ENCODE measurements at places on chromosomes 5 and 9. TPM values are rescaled to one million over a fixed set of nuclear protein-coding genes. Genes with fewer than 3 reads are reported as not detected.

DNA sequence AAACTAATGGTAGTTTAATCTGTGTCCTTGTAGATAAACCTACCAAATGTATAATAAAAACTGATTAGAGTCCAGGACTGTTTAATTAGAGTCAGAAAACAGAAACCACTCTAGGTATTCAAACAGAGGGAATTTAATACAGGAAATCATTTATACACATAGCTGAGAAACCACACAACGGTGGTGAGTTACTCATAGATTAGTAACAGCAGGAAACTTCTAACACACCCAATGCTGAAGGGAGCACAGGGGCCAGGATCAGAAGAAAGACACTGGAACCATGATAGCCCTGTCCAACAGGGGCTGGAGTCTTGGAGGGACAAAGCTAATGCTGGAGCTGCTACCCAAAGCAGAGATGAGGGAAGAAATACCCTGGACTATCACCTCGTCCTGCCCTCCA, 321.0 kb downstream of the ACTL7B start:
- DNase-seq, result no peak

GRCh38 chr5:31453522-31453921, 78.4 kb downstream of the DROSHA start:
- DNase-seq, result no peak

GRCh38 chr5:137218471-137218870, 280.7 kb downstream of the SPOCK1 start:
- DNase-seq, result no peak

- no peak for DNase-seq
Measured at GRCh38 chr5:52356311-52356918, 431.3 kb upstream of the ITGA1 start.

DNA sequence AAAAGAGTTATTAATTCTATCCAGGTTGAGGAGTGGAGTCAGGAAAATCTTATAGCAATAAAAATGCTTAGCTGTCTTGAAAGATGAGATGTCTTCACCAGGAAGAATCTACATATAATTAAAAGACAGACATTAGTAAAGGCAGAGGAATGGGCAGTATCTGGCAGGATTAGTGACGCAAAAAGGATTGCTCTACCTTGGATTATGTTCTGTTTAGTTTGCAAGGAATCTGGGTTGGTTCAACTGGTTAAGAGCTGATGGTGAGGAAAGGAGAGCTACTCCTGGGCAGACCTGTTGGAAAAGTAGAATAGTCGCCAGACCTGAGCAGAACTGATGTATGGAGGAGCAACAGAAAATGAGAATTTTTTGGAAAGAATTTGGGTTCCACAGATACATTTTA, 318.5 kb downstream of the ADGRV1 start:
- DNase-seq, result no peak

GRCh38 chr5:81525690-81526089, 131.8 kb upstream of the ACOT12 start:
- DNase-seq, result no peak

The CDH12 gene
- total RNA-seq, result 1.7 TPM

The SURF6 gene
- 22.8 TPM for total RNA-seq

The LHX2 gene
- not detected for total RNA-seq

The BTNL8 gene
- total RNA-seq, result not detected

The MCTP1 gene
- 9.1 TPM for total RNA-seq

The GRM6 gene
- not detected for total RNA-seq

The BRD9 gene
- total RNA-seq, result 58.9 TPM
